ENCODE measurements at places on chromosomes 6 and 20. TPM values are rescaled to one million over a fixed set of nuclear protein-coding genes. Genes with fewer than 3 reads are reported as not detected.

Gene KHDRBS2
- 28.5 TPM for polyA plus RNA-seq

Gene CRISP2
- not detected for polyA plus RNA-seq

Gene GSTA3
- not detected for polyA plus RNA-seq

Gene NKAPL
- not detected for polyA plus RNA-seq
